Activated gamma-delta T cell treated with Interleukin-2 at 50 U/mL for 16 hours (primary cell): ENCODE measurements at places on chromosomes 3 and 15.

GRCh38 chr15:77775837-77776236 lies 143.1 kb upstream of the LINGO1 start:
- DNase-seq, result no peak

GRCh38 chr3:61168286-61168685 lies 83.0 kb downstream of the FHIT start:
- DNase-seq, result no peak

GRCh38 chr3:150793641-150794040 lies 30.7 kb upstream of the SIAH2 start:
- DNase-seq, result no peak

DNA sequence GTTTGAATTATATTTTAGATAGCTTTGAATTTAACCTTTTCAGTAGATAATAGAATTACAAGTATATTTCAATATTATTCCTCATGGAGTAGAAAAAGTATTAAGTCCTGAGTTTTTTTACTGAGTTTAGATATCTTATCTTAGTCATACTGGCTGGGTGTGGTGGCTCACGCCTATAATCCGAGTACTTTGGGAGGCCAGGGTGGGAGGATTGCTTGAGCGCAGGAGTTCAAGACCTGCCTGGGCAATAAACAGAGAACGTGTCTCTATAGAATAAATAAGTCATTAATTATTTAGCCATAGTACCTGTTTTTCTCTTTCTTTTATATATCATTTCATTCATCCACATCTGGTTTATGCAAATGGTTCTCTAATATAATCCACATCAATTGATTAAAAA lies 9.9 kb downstream of the RAP2B start:
- DNase-seq, result no peak

GRCh38 chr15:94036156-94036555 lies 195.2 kb upstream of the MCTP2 start:
- no peak for DNase-seq
